Lower lobe of right lung (tissue), 2 donors: ENCODE measurements at places on chromosomes 3 and 15. TPM values are rescaled to one million over a fixed set of nuclear protein-coding genes. Genes with fewer than 3 reads are reported as not detected.
A peak's percentile ranks its signal among the peaks of the same experiment; 100 is the strongest.

B3GALNT1 gene
- 25.8 TPM for total RNA-seq

HDC gene
- total RNA-seq: 4.8 TPM

AGBL1 gene
- 12.0 TPM for total RNA-seq

DNA sequence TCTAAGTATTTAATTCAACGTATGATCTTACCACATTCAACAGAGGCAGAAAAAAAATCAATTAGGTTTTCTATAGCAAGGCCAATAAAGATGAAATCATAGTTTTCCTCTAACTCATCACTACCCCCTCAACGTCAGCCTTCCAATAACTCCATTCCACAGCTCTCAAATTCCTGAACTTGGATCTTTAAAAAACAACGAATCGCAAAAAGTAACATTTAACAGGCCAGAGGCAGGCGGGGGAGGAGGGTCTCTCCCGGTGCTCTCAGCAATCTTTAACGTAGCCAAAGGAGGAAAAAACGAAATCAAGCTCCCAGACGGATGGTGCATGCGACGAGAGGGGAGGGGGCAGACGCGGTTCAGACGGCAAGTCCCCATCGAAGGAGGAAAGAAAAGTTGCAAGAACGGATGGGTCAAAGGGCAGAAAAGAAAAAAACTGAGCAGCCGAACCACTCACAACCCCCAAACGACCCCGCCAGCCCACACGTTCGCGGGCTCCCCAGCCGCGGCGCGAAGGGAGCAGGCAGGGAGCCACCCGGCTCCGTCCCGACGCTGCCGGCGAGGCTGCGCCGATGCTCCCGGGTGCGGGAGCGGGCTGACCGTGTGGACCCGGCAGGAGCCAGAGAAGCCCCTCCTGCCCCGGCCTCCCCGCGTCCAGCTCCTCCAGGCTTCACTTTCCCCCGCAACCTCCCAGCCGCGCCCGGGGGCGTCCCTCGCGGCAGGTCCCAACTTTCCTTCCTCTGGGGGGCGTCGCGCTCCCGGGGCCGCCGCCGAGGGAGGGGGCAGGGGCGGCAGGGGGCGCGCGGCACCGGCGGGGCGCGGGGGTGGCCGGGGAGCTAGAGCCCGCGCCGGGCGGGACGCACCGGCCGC, 703 bp downstream of the PEAK1 start:
- peak; percentile 52 for DNase-seq

GRCh38 chr3:129312671-129313414, 34.2 kb downstream of the HMCES start:
- no peak for DNase-seq

DNA sequence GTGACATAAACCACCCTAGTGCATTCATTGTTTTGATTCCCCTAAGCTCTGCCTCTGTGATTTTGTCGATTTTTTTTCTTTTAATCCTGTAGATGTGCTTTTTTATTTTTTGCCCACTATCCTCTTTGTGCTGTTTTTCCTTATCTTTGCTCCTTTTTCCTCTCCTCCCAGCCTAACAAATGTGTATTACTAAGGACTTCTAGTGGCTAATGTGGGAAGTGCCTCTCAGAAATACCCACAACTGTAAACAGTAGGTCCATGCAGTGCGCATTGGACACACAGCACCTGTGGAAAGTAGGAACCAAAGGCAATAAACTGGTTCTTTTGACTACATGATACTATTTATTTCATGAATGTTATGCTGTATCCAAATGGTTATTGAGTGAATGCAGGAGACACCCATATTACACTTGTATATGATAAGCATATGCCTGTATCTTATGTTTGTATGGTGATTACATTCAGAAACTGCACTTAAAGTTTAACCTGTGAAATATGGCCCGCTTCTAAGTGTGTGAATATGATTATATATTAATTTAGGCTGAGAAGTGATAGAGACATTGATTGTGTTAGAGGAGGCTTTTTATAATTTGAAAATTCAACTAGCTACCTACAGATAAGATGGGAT, 147.8 kb downstream of the PLCL2 start:
- DNase-seq: no peak

GRCh38 chr3:184377374-184377773, 633 bp downstream of the THPO start:
- no peak for DNase-seq

- no peak for DNase-seq
Measured at GRCh38 chr3:9750556-9751411, 1.0 kb downstream of the OGG1 start.
